A549 treated with Mapracorat at 1 μM for 4 hours (cell line): ENCODE measurements at places on chromosomes 12 and 14. TPM values are rescaled to one million over a fixed set of nuclear protein-coding genes. Genes with fewer than 3 reads are reported as not detected.

TRPV4 gene
- 0.06 to 0.26 TPM (median 0.14 TPM) in 5 replicates for total RNA-seq

LIN52 gene
- 3.6 to 4.5 TPM (median 4.4 TPM) in 5 replicates for total RNA-seq

P3H3 gene
- total RNA-seq = 19.8 to 29.8 TPM (median 28.7 TPM) in 5 replicates

PKP2 gene
- 5.7 to 7.4 TPM (median 6.6 TPM) in 5 replicates for total RNA-seq

DDX54 gene
- 51.6 to 79.0 TPM (median 74.9 TPM) in 5 replicates for total RNA-seq

PLA2G1B gene
- total RNA-seq = not detected in 5 replicates

C12orf50 gene
- total RNA-seq = 0.12 to 0.19 TPM (median 0.14 TPM) in 3 of 5 replicates, not detected in the others

IFI27L2 gene
- 53.0 to 60.8 TPM (median 60.8 TPM) in 5 replicates for total RNA-seq

GALNT8 gene
- not detected in 5 replicates for total RNA-seq

ANO2 gene
- total RNA-seq = 0.05 to 0.22 TPM (median 0.16 TPM) in 3 of 5 replicates, not detected in the others

KRT73 gene
- 0.06 TPM in 1 of 5 replicates, not detected in the others for total RNA-seq

SYNDIG1L gene
- not detected in 5 replicates for total RNA-seq

HSP90AA1 gene
- total RNA-seq = 662 to 857 TPM (median 742 TPM) in 5 replicates

HPD gene
- 1.3 to 2.2 TPM (median 1.8 TPM) in 5 replicates for total RNA-seq

CLEC2D gene
- total RNA-seq = 0.27 to 1.1 TPM (median 0.48 TPM) in 5 replicates

GLIPR1 gene
- total RNA-seq = 24.6 to 33.6 TPM (median 28.0 TPM) in 5 replicates

LYZ gene
- total RNA-seq = 0.58 TPM in 1 of 5 replicates, not detected in the others

OR11H7 gene
- not detected in 5 replicates for total RNA-seq

ANP32D gene
- not detected in 5 replicates for total RNA-seq

SLC4A8 gene
- total RNA-seq = 0.57 to 1.7 TPM (median 1.3 TPM) in 5 replicates

SOAT2 gene
- 0.14 to 0.28 TPM (median 0.23 TPM) in 5 replicates for total RNA-seq

CKB gene
- total RNA-seq = 98.0 to 132 TPM (median 131 TPM) in 5 replicates

MARK3 gene
- total RNA-seq = 52.4 to 59.7 TPM (median 54.7 TPM) in 5 replicates

NXPH4 gene
- 4.1 to 5.6 TPM (median 5.3 TPM) in 5 replicates for total RNA-seq

RAD9B gene
- 0.13 to 0.55 TPM (median 0.22 TPM) in 5 replicates for total RNA-seq

BTBD6 gene
- total RNA-seq = 29.1 to 47.9 TPM (median 41.7 TPM) in 5 replicates

SPX gene
- total RNA-seq = 2.8 to 4.0 TPM (median 3.3 TPM) in 5 replicates

ABHD4 gene
- total RNA-seq = 44.8 to 49.5 TPM (median 46.0 TPM) in 5 replicates

E2F7 gene
- 6.0 to 8.5 TPM (median 7.5 TPM) in 5 replicates for total RNA-seq

LRRC10 gene
- total RNA-seq = not detected in 5 replicates

CFAP54 gene
- total RNA-seq = 0.59 to 1.6 TPM (median 1.4 TPM) in 5 replicates

CLEC14A gene
- total RNA-seq = not detected in 5 replicates

NPFF gene
- total RNA-seq = not detected in 5 replicates

OAS3 gene
- total RNA-seq = 18.8 to 25.8 TPM (median 24.4 TPM) in 5 replicates

ADAM21 gene
- 0.06 TPM in 2 of 5 replicates, not detected in the others for total RNA-seq

MYRFL gene
- total RNA-seq = not detected in 5 replicates

PTGER2 gene
- 2.3 to 3.7 TPM (median 3.5 TPM) in 5 replicates for total RNA-seq

FBLN5 gene
- 4.7 to 6.2 TPM (median 5.7 TPM) in 5 replicates for total RNA-seq

TOGARAM1 gene
- 7.4 to 10.1 TPM (median 8.6 TPM) in 5 replicates for total RNA-seq

CLSTN3 gene
- 11.3 to 20.0 TPM (median 16.0 TPM) in 5 replicates for total RNA-seq

KRT82 gene
- not detected in 5 replicates for total RNA-seq

RARG gene
- total RNA-seq = 19.2 to 26.6 TPM (median 24.6 TPM) in 5 replicates

SELPLG gene
- 0.81 to 1.2 TPM (median 0.89 TPM) in 5 replicates for total RNA-seq

SEL1L gene
- 15.7 to 27.8 TPM (median 21.8 TPM) in 5 replicates for total RNA-seq

SERPINA10 gene
- total RNA-seq = not detected in 5 replicates

TFCP2 gene
- 17.1 to 20.8 TPM (median 18.9 TPM) in 5 replicates for total RNA-seq
